Urinary bladder (tissue), 4 donors: ENCODE measurements at places on chromosomes 1 and 21. TPM values are rescaled to one million over a fixed set of nuclear protein-coding genes. Genes with fewer than 3 reads are reported as not detected.

DNA sequence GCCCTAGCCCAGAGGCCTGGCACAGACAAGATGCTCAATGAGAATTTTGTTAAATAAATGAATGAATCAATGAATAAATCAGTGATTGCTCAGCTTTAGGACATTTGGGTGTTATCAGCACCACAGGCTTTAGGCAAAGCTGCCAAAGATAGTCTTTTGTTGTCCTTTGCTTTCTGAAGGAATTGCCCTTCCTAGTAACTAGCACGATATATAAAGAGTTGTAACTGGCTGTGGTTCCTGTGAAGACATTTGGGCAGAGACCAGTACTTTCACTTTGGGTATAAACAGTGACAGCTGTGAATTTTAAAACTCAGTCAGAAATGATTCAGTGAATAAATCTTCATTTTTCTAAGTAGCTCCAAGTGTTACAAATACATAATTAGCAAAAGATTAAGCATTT lies 13.3 kb downstream of the RNU5D-1 start:
- DNase-seq, result no peak

Gene SLC6A17
- 0.10 TPM for polyA plus RNA-seq

GRCh38 chr21:25031750-25032149 lies 575.5 kb downstream of the MRPL39 start:
- no peak for DNase-seq

Gene HES3
- not detected for polyA plus RNA-seq

DNA sequence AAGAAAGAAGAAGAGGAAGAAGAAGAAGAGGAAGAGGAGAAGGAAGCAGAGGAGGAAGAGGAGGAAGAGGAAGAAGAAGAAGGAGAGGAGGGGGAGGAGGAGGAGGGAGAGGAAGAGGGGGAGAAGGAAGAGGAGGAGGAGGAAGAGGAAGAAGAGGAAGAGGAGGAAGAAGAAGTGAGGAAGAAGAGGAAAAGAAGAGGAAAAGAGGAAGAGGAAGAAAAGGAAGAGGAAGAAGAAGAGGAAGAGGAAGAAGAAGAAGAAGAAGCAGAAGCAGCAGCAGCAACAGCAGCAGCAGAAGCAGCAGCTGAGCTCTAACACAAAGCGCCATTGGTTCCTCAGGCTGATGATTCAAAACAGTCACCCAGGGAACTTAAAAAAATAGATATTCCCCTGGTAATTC lies 34.0 kb downstream of the DNAI4 start:
- DNase-seq, result no peak

- no peak for DNase-seq
Measured at GRCh38 chr1:112889052-112889768, 66.8 kb downstream of the SLC16A1 start.

Gene SH2D1B
- 0.08 TPM for polyA plus RNA-seq
